ENCODE measurements at places on chromosomes 1 and 21. TPM values are rescaled to one million over a fixed set of nuclear protein-coding genes. Genes with fewer than 3 reads are reported as not detected.

GSTM1 gene
- total RNA-seq: not detected

TRIM45 gene
- total RNA-seq: 8.2 TPM

DNA sequence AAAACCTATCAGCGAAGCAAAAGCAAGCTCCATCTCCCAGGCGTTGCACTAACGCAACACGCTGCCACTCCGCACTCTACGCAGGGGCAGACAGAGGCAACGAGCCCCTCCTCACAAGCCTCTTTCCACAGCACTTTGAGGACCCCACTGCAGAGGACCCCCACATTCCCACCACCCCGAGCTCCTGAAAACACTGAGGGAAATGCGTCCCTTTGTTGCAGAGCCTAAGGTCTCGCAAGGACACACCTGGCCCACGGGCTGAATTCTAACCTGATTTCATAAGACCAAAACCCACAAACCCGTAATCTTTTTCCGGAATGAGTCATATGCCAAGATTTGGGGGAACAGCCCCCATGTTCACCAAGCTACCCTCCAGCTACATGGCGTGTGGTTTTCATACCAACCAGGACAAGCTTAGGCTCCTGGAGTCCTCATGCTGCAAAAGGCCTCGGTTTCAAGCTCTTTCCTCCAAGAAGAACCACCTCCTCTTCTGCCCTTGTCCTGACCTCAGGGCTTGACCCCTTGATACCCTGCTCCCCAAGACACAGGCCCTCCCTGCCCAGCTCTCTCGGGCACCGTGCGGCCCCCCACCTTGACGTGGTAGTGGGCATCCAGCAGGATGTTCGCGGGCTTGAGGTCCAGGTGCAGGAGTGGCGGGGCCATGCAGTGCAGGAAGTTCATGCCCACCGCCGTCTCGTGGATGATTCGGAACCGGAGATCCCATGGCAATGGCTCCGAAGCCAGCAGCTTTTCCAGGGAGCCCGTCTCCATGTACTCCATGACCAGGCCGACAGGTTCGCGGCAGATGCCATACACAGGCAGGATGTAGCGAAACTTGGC lies 10.7 kb downstream of the RIPK4 start:
- DNase-seq: no peak

- no peak for DNase-seq
Measured at GRCh38 chr1:67138813-67139499, 4.2 kb upstream of the C1orf141 start.

DNA sequence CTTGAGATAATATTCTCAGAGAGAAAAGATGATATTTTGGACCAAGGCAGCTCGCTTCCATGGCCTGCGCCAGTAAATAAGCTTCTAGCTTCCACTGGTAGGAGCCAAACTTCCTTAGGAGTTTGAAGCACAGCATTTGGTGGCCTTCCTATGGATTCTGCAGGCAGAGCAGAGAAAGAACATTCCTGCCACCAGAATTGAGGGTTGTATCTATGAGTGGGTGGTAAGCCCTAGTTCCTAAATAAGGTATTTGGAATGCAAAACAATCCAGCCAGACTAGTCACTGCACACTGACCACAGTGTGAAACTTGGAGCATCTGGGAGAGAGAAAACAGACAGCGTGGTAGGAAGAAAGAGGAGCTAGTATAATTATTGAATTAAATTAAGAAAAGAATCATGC lies 54.1 kb upstream of the BCAR3 start:
- DNase-seq: no peak

IGSF21 gene
- total RNA-seq: 3.0 TPM

DNA sequence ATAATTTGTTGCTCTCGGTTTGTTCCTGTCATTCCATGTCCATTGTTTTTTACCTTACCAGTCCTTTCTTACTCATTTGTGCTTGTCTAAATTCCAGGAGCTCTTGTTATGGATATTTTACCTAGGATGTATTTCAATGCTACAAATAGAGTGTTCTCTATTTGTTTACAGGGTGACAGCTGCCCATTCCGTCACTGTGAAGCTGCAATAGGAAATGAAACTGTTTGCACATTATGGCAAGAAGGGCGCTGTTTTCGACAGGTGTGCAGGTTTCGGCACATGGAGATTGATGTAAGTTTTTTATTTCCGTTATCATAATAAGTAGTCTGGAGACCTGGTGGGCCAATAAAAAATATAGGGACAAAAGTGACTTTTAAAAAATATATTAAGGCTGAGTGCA lies 23.0 kb downstream of the ZBED6 start:
- DNase-seq: no peak

WLS gene
- 92.2 TPM for total RNA-seq

DNA sequence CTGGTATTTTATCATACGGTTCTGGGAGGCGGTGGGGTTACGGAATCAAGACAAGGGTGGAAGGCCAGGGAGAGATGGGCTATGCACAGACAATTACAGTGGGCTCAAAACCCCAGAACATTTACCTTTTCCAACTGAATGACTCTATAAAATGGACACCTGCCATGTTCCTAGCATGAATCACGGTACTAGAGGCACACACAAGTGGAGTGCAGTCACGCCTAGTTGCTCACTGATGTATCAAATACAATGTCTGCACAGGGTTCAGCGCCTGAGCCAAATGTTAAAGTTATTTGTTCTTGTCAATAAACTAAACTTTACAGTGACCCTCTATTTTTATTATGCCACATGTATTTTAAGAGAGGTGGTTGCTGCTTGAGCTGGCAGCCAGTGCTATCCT lies 121.4 kb downstream of the ATG4C start:
- DNase-seq: no peak

- no peak for DNase-seq
Measured at GRCh38 chr1:7094086-7094485, 308.8 kb downstream of the CAMTA1 start.

DNA sequence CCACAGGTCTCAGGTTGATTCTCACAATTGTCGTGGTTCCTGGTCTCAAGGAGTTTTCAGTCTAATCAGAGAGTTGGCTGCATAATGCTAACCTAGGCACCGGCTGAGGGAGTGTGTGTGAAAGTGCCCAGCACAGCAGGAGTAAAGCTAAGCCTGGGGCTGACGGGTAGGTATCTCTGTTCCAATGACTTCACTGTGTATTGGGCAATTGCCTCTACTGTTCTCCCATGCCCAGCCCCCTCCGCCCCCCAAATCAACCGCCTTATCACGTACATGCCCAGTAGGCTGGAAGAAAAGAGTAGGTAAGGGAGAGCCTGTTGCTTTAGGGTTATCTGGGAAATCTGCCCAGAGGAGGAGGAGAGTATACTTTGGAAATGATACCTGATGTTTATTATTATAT lies 54.7 kb downstream of the MRPS6 start:
- DNase-seq: no peak

USP16 gene
- total RNA-seq: 29.0 TPM

TEDDM1 gene
- not detected for total RNA-seq

DNA sequence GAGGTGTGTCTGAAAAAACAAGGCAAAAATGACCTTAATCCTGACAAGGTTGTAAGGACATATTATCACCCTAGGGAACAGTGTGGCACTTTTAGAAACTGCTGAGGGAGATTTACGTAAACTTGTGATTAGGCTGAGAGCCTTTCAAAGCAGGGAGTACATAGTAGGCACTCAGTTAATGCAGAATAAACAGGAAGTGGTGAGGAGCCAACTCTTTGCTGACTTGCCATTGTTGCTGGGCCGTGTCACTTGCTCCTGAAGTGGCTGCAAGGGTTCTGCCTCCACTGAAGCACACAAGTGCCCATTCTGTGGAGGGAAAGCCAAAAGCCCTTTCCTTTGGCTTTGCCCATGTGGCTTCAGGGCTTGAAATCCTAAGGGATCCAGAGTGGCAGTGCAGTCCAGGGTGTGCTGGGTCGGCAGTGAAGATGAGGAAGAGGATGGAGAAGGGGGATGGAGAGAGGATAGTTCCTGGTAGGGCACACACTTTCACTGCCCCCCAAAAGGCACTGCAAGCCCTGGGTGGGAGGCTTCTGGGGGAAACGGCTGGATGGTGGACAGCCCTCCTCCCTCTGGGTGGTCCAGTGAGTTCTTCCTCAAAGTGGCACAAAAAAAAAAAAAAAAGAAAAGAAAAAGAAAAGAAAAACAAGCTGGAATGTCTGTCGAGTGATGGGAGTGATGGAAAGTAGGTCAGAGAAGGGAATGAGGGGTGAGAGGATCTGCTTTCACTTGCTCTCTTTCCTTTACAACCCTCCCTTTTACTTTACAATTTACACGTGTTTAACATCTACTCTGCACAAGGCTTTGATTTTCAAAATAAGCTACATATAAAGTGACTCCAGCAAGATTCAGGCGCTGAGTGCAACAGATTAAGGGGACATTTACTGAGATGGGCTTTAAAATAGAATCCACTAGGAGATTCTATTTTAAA lies 13.7 kb upstream of the RHEX start:
- DNase-seq: no peak

- DNase-seq: no peak
Measured at GRCh38 chr1:181392613-181393220, 90.6 kb upstream of the CACNA1E start.

FCRL6 gene
- total RNA-seq: 0.21 TPM

OVAAL gene
- total RNA-seq: 0.53 TPM

GRCh38 chr1:236685205-236685916 lies 938 bp upstream of the ACTN2 start:
- DNase-seq: no peak

- no peak for DNase-seq
Measured at GRCh38 chr1:197526736-197527371, 248.4 kb downstream of the DENND1B start.

GRCh38 chr21:45104560-45104959 lies 30.2 kb downstream of the ADARB1 start:
- no peak for DNase-seq

DNA sequence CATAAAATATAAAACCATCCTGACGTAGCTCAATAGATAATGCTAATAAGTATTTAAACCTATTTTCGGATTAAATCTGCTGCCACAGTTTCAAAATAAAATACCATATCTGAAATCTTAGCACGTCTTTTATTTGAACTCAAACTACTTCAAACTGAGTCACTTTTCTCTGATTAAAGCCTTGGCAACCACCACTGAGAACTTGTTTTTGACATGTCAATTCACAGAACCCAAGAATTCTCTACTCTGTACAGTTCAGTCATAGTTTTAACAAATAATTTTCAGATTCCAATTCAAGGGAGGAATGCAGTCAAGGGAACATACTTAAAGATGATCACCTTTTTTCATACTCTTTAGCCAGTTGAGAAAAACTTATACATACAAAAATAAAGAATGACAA lies 643.2 kb downstream of the KCNT2 start:
- DNase-seq: no peak

DNA sequence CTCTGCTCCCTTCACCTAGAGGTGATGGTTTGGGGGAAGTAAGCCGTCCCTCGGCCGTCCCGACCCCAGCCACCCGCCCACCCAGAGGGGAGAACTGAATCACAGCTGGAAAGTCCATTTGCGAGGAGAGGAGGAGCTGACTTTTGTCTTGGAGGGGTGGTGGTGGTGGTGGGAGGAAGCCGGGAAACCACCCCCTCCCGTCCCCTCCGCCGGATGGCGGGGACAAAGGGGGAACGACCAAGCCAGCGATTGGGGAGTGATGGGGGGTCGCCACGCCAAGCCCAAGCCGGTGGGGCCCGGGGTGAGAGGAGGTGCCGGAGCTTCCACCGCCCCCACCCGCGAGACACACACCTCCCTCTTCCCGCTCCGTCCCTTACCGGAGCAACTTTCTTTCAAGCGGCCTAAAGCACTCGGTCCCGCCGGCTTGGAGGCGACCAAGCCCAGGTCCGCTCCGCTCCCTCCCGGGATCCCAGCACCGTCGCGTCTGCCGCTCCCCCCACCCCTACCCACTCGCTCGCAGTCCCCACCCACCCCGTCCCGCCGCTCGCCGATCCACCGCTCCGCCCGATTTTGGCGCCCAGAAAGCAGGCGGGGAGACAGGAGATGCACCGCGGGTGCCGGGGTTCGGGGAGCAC lies 540 bp downstream of the ARHGEF2 start:
- peak; percentile 51 for DNase-seq

GRCh38 chr1:52641307-52641706 lies 8.3 kb downstream of the SHISAL2A start:
- no peak for DNase-seq

Data from left cardiac atrium (tissue), 4 donors.